ENCODE measurements at places on chromosomes 6 and 20.
A peak's percentile ranks its signal among the peaks of the same experiment; 100 is the strongest.

DNA sequence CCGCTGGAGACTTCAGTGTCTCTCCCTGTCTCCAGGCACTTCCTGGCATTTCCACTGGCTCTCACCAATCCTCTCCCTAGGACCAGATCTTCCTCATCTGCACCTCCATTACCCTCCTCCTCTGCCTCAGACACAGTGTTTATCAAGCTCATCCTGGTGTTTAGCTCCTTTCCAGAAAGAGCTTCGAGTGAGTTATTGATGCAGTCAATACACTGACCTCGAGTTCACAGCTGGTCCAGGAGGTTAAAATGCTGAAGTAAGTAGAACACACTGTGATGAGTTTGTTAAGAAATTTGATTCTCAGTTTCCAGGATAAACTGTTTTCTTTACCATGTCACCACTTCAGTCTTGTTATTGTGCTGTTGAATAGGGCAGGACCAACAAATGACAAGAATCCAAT lies 42.1 kb upstream of the ARMC2 start:
- no peak for DNase-seq

DNA sequence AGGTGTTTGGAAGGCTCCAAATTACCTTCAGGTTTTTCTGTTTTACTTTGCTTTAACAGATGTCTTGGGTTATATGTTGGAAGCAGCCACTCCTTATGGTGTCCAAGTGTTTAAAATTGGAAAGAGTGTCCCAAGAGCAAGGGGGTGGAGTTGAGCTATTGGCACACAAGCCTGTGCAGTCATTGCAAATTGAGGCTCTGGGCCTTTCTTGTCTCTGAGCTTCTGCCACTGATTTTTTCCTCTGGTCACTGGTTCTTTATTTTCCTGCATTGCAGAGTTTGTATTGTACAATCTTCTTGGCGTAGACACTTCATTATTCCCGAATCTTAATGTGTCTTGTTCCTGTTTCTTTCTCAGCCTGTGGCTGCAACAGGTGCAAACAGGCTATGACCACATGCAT lies 598.8 kb downstream of the RNF144B start:
- DNase-seq = no peak

GRCh38 chr6:29751480-29751879 lies 28.2 kb downstream of the HLA-F start:
- no peak for DNase-seq

- peak; percentile 53 for DNase-seq
These were observed 43.9 kb upstream of the DEK start for GRCh38 chr6:18308070-18308735.
